Inflammatory macrophage (primary cell): ENCODE measurements at places on chromosomes 6 and 20.

- no peak for DNase-seq
These were observed 29.2 kb downstream of the ATP9A start for GRCh38 chr20:51738877-51739447.

GRCh38 chr6:35014341-35014740 is 125.3 kb downstream of the ANKS1A start:
- no peak for DNase-seq

- peak; percentile 8 for DNase-seq
These were observed 50.0 kb upstream of the FOXO3 start for GRCh38 chr6:108510461-108511319.

DNA sequence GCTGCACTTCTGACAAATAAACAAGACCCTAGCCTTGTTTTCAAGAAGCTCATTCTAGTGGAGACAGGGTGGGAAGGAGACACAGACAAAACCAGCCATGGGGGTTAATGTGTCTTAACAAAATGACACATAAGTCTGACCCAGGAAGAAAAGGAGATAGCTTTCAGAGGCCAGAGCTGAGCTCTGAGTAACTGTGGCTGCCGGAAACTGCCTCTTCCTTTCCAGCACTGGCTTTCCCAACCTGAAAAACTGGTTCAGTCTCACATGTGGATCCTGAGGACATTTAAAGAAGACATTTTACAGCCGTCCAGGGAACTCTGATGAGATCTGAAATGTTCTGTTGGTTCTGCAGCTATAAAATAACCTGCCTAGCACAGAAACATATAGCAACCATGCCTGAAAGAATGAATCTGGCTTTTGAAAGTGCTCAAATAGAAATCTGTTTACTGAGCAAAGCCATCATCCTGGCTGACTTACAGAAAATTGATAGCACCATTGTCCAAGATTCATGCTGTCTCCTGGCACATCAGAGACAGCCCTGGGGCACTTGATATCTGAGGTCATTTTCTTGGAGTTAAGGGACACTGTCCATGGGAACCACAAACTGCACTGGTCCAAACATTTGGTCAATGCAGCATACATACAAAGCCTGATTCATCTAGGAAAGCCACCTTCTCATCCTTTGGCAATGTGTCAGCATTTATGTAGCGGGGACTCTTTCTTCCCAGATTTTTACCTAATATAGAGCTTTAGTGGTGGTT is 83.2 kb upstream of the PAX1 start:
- no peak for DNase-seq

DNA sequence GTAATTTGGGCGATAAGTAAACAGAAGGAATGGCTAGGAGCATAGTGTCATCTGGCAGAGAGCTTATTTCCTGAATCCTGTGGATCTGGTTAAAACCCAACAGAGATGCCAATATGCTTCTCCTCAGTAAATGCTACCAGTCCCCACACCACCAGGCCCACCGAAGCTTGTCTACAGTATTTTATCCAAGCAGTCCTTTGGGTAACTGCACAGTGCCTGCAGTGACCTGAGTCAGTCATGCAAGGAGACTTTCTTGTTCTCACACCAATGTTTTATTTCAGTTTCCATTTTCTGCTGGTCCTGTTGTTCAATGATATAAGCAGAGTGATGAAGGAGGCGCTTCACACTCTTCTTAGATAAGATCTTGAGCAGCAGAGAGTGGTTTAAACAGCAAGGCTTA is 326.3 kb downstream of the RIMS1 start:
- no peak for DNase-seq

DNA sequence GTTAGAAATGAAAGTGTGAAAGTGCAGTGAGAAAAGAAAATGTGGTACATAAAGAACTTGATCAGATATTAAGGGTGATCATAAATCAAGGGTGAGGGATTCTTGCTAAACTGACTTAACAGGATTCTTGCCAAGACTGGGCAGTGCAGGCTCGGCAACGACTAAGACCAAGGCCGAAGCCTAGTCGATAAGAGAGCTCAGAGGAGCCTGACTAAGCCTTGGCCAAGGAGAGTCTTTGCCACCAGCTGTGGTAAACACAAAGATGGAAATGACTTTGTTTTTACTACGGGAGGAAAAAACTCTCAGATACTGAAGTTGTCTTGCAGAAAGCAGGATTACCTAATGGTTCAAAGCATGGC is 196.6 kb downstream of the LY86 start:
- DNase-seq: no peak

GRCh38 chr6:38035478-38035877 is 216.0 kb downstream of the ZFAND3 start:
- DNase-seq: peak; percentile 0

- DNase-seq: no peak
These were observed 55.8 kb downstream of the TMEM200A start for GRCh38 chr6:130421585-130421984.

- DNase-seq: no peak
These were observed 9.1 kb downstream of the RBM38 start for GRCh38 chr20:57400231-57400701.
